ENCODE measurements at places on chromosomes 6 and 20.

- DNase-seq = peak; percentile 44
Measured at GRCh38 chr6:45997875-45998506, 17.7 kb downstream of the CLIC5 start.

- DNase-seq = peak; percentile 65
Measured at GRCh38 chr6:34132486-34133185, 13.3 kb downstream of the GRM4 start.

GRCh38 chr20:22974354-22974753, 60.8 kb upstream of the SSTR4 start:
- no peak for DNase-seq

GRCh38 chr6:15775076-15775634, 112.3 kb upstream of the DTNBP1 start:
- no peak for DNase-seq

GRCh38 chr6:25404091-25404490, 124.9 kb downstream of the CARMIL1 start:
- no peak for DNase-seq

GRCh38 chr20:31710423-31711108, 12.1 kb downstream of the BCL2L1 start:
- DNase-seq = no peak

GRCh38 chr20:31897541-31897940, 27.1 kb downstream of the TTLL9 start:
- no peak for DNase-seq

DNA sequence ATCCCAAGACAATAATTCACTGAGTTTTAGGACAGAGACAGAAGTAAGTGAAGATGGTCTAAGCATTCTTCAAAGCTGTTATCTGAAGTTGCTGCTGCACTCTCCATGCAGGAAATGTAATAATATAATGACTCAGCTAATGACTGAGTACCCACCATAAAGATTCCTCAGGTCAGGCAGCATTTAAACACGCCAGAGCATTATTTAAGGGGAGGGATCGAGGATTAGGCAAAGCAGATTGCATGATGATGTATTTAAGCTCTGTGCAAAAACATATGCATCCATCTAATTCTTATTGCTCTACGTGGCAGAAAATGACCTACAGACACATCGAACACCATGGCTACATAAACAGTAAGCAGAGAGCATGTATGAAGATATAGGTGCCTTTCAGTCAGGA, 216.4 kb downstream of the UNC5CL start:
- no peak for DNase-seq

DNA sequence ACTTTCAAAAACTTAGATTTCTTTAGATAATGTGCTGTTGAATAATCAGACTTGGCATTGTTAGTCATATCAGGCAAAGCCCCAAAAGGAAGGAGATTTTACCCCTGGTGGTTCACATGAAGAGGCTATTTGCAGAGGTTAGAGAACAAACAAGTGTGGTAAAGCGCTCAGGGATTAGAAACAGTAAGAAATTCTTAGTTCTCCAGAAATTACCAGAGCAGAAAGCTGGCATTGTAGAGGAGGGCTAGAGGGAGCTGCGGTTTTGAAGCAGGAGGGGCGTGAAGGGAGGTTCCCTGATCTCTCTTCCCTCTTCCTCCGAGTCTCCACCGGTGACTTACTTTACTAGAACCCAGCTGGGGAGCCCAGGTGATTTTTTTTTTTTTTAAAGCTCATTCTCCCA, 10.2 kb downstream of the MYO6 start:
- no peak for DNase-seq

DNA sequence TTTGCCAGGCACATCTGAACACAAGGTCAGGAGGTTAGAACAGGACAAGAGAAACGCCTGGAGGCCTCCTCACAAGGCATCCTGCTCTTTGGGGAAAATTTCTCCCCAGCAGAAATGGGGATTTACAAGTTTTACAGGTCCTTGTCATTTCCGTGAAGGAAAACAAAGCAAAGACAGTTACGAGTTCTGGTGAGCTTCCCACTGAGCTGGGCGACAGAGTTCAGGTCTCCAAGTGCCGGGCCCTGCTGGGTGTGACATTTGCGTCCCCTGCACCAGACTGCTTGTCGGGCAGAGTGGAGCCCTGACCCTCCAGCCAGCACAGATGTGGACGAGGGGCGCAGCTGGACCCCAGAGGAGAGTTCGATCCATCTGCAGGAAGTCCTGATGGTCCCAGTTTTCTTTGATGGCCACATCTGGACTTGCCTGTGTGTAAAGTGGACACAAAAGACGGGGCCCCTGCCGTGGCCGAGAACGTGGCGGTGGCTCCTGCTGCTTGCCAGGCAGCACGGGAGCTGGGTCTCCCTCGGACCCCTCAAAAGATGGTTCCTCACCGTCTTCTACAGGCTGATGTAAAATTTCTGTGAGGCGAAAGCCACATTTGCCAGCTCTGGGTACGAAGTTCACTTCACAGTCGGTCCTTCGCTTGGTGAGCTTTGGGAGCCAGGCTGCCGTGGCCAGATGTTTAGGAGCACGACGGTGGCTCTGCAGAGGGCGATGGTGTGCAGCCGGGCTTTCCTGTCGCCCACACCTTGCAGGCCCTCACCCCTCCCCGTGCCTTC, 5.2 kb upstream of the ADRM1 start:
- no peak for DNase-seq

DNA sequence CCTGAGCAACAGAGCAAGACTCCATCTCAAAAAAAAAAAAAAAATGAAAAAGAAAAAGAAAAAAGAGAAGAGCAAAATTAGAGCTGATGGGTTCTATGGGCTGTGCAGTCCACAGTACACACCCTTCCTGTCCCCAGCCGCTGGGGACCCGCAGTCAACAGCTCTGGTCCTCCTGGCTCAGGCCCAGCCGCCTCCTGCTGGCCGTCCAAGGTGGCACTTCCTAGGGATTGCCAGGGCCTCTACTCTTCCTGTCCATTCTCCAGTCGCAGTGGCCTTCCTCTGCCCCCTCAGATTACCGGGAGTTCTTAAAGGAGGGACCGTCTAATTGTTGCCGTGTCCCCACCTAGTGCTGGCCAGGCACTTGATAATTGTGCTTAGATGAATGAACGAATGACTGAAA, 41.7 kb downstream of the TMEM242 start:
- no peak for DNase-seq

DNA sequence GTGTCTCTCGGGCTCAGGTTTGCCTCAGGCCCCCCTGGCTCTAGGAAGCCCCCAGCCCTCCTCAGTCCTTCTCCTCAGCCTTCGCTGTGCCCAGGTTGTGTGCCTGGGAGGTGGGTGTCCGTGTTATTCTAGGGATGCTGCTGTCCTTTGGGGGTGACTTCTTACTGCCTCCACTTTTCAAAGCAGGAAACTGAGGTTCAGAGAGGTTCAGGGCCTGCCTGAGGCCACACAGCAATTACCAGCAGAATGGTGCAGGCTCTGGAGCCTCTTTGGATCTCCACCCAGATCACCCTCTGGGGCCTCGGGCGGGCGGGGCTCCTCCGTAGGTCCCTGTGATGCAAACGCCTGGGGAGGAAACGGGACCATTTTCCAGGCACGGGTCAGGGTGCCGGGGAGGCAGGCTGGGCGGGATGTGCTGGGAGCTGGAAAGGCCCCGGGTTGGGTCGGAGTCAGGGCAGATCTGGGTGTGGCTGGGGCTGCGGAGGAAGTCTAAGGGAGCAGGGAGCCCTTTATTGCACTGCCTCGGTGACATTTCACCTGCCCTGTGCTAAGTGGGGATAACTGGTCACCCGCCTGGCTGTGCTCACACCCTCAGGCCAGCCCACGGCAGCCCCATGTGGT, 23.2 kb downstream of the GATA5 start:
- no peak for DNase-seq

- DNase-seq = no peak
Measured at GRCh38 chr6:170596426-170596825, 12.0 kb upstream of the PDCD2 start.

DNA sequence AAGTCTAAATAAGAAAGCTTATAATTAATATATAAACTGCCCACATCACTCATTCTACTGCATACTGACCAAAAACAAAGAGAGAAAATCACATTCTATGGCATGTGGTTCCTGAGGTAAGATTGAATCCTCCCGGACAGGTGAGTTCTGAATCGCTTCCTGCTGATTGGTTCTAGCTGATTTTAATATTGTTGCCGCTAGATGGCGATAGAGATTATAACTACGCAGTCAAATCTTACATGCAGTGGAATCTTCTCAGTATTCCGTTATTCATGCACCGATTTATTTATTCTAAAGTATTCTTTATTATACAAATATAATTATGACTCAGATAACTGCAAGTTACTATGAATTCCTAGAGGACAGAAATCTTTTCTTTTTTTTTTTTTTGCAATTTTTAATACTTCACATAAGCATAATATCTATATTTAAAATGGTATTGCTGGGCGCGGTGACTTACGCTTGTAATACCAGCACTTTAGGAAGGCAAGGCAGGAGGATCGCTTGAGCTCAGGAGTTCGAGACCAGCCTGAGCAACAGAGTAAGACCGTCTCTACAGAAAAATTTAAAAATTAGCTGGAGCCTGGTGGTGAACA, 24.2 kb upstream of the TMX4 start:
- peak; percentile 79 for DNase-seq

DNA sequence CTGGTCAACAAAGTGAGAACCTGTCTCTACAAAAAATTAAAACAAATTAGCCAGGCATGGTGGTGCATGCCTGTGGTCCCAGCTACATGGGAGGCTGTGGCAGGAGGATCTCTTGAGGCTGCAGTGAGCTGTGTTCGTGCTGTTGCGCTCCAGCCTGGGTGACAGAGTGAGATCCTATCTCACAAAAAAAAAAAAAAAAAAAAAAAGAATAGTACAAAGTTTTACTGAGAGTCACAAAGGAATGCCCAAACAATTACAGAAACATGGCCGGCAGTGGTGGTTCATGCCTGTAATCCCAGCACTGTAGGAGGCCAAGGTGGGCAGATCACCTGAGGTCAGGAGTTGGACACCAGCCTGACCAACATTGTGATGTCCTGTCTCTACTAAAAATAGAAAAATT, 14.8 kb upstream of the DSTN start:
- no peak for DNase-seq

GRCh38 chr6:18263418-18264218, 712 bp downstream of the DEK start:
- DNase-seq = no peak

GRCh38 chr6:39934131-39934757, at the start of gene MOCS1:
TSS of gene MOCS1 (minus strand) at chr6:39934462. CDS start at chr6:39934417, 45 bp downstream.
- peak; percentile 69 for DNase-seq

- peak; percentile 84 for DNase-seq
Measured at GRCh38 chr6:157143890-157144798, 179.2 kb downstream of the TMEM242 start.

DNA sequence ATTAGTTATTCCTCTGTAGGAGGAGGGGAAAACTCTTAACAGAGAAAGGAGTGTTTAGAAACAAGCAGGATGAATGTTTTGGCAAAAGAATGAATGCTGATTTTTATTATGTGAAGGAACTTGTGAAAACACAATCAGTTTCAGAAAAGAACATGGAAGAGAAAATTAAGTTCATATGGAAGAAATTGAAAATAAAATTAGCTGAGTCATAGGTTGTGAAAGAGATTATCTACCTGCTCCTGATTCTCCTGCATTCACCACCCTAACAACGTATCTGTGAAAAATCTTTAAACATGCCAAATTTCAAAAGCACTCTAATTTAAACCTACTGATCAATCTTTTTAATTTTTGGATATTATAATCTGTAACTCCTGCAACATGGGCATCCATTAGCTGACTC, 227.3 kb upstream of the RSPO3 start:
- DNase-seq = no peak

GRCh38 chr20:40471261-40471629, 217.8 kb downstream of the MAFB start:
- DNase-seq = peak; percentile 37

DNA sequence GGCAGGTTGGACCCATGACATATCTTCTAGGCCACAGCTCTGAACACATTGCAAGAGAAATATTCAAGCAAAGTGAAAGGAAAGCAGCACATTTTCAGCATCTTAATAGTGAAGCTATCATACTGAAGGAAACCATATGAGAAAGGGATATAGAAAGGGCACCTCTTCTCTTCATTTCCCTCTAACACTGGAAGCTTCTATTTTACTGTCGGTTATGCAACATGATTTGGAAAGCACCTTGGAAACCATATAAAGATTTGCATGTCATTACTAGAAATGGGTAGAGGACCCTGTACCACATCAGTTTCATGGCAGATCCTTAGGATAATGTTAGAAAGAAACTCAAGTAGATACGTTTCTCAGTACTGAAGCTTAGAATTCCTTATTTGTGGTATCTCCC, 70.5 kb upstream of the HMGN3 start:
- DNase-seq = no peak

DNA sequence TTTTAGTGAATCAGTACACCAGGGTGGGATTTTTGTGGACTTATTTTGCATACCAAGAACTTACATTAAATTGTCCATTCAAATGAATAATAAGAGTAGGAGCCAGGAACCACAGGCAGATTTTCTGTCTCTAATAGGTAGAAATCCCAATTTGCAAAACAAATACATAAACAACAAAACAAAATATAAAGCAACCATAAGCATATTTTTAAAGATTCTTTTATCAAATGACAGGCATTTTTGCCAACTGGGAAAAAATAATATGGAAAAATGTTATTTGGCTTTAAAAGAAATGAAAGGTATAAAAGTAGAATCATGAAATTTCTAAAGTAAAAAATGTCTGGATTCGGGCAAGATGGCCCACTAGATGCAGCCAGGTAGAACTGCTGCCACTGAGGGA, 71.2 kb upstream of the PDE7B start:
- DNase-seq = no peak

DNA sequence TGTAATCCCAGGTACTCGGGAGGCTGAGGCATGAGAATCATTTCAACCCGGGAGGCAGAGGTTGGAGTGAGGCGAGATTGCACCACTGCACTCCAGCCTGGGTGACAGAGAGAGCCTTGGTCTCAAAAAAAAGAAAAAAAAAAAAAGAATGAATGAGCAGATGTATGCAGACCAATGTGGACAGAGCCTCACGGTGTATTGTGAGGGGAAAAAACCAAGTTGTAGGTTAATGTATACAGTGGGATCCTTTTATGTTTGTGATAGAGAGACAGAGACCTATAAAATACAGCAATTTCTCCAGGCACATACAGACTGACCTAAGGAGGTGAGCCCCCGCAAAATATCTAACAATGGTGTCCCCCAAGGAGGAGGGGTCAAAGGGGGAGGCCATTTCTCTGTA, 11.7 kb downstream of the TGM2 start:
- DNase-seq = no peak

DNA sequence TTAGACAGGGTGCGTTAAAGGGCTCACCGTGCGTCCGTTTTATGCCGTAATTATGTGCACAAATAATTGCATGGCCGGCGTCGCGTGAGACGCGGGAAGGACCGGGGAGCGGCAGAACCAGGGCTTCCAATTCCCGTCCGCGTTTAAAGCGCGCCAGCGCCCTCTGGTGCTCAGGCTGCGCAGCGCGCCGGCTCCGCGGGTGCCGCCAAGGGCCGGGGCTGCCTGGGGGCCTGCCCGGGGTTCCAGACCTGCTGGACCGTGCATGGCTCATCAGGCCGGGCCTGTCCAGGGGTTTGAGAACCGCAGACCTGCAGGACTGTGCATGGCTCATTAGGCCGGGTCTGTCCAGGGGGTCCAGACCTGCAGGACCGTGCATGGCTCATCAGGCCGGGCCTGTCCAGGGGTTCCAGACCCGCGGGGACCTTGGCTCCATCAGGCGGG, 369.0 kb downstream of the THBS2 start:
- peak; percentile 77 for DNase-seq

All from lung (tissue), 17 donors.